Adrenal gland (tissue), 19 donors: ENCODE measurements at places on chromosomes 4 and X. TPM values are rescaled to one million over a fixed set of nuclear protein-coding genes. Genes with fewer than 3 reads are reported as not detected.

Gene CRLF2
- not detected for polyA plus RNA-seq

Gene CTAG1B
- polyA plus RNA-seq = 0.57 TPM

Gene GABRQ
- polyA plus RNA-seq = 4.1 TPM

Gene GLRB
- polyA plus RNA-seq = 1.9 TPM

Gene ZC4H2
- polyA plus RNA-seq = 11.3 TPM

Gene XPNPEP2
- 2.4 TPM for polyA plus RNA-seq

Gene AFM
- polyA plus RNA-seq = not detected

Gene UGT8
- 0.24 TPM for polyA plus RNA-seq

Gene TRAM1L1
- polyA plus RNA-seq = 5.8 TPM

Gene STK32B
- polyA plus RNA-seq = 0.16 TPM

Gene NAP1L3
- 4.3 TPM for polyA plus RNA-seq

Gene TEC
- polyA plus RNA-seq = 3.2 TPM

Gene TCEAL6
- 14.4 TPM for polyA plus RNA-seq

Gene IBSP
- polyA plus RNA-seq = not detected

Gene PDE5A
- polyA plus RNA-seq = 7.9 TPM

Gene TMSB15C
- polyA plus RNA-seq = 0.30 TPM

Gene TRPC3
- polyA plus RNA-seq = 0.08 TPM

Gene PF4V1
- not detected for polyA plus RNA-seq
